ENCODE measurements at places on chromosomes 12 and 14. TPM values are rescaled to one million over a fixed set of nuclear protein-coding genes. Genes with fewer than 3 reads are reported as not detected.

Gene CFL2
- 8.4 TPM for total RNA-seq

Gene C12orf60
- total RNA-seq, result 2.2 TPM

Gene PTPRQ
- total RNA-seq, result not detected

Gene SYNE3
- total RNA-seq, result 40.1 TPM

DNA sequence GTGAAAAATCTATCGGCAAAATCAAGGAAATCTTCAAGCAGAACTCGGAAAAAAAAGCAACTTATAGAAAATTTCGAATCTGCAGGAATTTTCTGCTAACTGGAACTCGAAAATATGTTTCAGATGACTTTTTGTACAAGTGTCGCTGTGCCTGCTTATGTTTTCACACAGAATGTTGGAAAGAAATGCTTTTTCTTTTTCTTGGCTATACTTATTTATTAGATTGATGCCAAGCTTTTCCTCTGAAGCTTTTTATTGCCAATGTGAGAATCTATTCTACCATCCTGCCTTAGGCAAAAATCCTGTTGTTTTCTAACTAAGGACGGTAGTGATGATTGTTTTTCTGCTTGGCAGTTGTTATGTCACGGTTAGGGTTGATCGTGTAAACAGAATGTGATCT lies 65.8 kb downstream of the TRHDE start:
- no peak overlapping the region for H3K27ac ChIP-seq
- H3K4me3 ChIP-seq, result no peak overlapping the region
- H3K36me3 ChIP-seq, result no peaks in the 10 kb centered on the region
- H3K4me1 ChIP-seq, result no peaks in the 10 kb centered on the region

DNA sequence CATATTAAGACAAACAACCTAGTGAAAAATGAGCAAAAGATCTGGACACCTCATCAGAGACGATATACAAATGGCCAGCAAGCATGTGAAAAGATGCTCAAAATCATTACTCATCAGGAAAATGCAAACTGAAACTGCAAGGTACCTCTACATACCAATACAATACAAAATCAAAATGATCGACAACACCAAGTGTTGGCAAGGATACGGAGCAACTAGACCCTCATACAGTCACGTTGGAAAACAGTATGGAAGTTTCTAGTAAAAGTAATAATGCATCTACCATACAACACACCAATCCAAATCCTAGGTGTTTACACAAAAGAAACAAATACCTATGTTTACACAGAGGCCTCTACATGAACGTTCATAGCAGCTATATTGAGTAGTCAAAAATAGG lies 99.9 kb downstream of the IPO8 start:
- DNase-seq, result no peak
- H3K36me3 ChIP-seq, result no peaks in the 10 kb centered on the region
- no peaks in the 10 kb centered on the region for H3K4me1 ChIP-seq
- H3K27me3 ChIP-seq, result no peaks in the 10 kb centered on the region
- no peak overlapping the region for H3K27ac ChIP-seq
- H3K4me3 ChIP-seq, result no peak overlapping the region

GRCh38 chr12:51160814-51161459 lies 12.0 kb downstream of the TFCP2 start:
- H3K4me1 ChIP-seq, result peaks cover 14% of the 10 kb centered on the region

DNA sequence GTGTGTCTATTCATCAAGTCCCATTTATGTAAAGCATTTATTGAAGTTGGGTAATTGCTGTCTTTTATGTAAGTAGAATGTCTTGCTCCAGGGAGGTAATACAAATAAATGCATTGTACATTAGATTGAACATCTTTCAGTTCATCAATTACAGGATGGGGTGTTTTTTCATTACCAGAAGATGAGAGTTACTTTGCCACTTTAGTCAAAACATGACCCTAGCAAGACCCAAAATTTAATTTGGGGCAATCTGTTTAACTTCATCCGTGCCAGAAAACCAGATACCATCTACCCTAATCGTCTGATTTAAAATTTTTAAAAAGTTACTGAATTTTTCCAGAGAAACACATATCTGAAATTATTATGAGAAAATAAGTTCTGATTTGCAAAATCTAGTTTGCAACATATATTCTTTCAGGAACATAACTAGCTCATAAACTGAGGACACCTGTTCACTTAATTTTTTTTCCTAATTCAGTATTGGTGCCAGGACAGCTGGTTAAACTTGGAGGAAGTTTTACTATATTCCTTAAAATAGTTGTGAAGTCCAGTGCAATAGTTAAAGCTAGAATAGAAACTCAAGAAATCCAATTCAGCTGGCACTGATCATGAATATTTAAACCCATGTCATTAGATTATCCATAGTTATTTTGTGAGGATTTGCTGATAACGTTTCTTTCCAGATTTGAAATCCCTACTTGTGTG lies 114.5 kb downstream of the SRGAP1 start:
- no peak for DNase-seq
- no peaks in the 10 kb centered on the region for H3K27me3 ChIP-seq
- no peak overlapping the region for H3K4me3 ChIP-seq
- H3K4me1 ChIP-seq, result no peaks in the 10 kb centered on the region
- no peaks in the 10 kb centered on the region for H3K36me3 ChIP-seq

- H3K27ac ChIP-seq, result no peak overlapping the region
- DNase-seq, result no peak
- H3K4me3 ChIP-seq, result no peak overlapping the region
- no peaks in the 10 kb centered on the region for H3K4me1 ChIP-seq
These were observed 144.2 kb downstream of the KIF26A start for GRCh38 chr14:104282332-104283196.

DNA sequence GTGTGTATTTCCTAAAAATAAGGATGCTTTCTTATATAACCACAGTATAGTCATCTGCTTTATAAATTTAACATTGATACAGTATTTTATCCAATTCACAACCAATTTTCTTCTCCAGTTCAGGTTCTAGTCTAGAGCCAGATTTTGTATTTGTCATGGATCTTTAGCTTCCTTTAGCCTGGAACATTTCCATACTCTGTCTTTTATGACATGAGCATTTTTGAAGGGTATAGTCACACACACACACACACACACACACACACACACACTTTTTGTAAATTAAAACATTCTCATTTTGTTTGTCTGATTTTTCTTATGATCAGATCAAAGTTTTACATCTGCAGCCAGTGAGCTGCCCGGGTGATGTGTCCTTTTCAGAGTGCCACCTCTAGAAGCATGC lies 25.4 kb downstream of the CGRRF1 start:
- peaks cover 4% of the 10 kb centered on the region for H3K4me1 ChIP-seq
- no peak for DNase-seq
- H3K4me3 ChIP-seq, result no peak overlapping the region
- no peaks in the 10 kb centered on the region for H3K27me3 ChIP-seq

DNA sequence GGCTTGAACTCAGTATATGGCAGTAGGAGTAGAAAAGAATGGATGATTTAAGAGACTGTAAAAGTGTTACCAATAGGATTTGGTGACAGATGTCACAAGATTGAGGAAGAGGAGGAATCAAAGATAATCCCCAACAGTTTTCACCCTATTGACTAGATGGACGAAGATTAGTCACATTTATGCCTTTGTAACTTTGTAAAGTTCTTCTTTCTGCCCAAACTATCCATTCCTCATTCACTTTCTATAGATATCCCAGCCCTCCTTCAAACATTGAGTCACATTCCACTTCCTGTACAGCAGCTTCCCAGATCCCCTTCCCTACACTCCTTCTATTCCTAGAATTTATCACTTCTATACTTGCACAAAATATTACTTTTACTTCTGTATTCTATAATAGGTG lies 207.9 kb downstream of the BTG1 start:
- peaks cover 2% of the 10 kb centered on the region for H3K4me1 ChIP-seq
- no peak overlapping the region for H3K4me3 ChIP-seq
- no peaks in the 10 kb centered on the region for H3K27me3 ChIP-seq
- no peak overlapping the region for H3K27ac ChIP-seq
- H3K36me3 ChIP-seq, result no peaks in the 10 kb centered on the region
